ENCODE measurements at places on chromosomes 5 and 9. TPM values are rescaled to one million over a fixed set of nuclear protein-coding genes. Genes with fewer than 3 reads are reported as not detected.

DBN1 gene
- 269 TPM for total RNA-seq

DNA sequence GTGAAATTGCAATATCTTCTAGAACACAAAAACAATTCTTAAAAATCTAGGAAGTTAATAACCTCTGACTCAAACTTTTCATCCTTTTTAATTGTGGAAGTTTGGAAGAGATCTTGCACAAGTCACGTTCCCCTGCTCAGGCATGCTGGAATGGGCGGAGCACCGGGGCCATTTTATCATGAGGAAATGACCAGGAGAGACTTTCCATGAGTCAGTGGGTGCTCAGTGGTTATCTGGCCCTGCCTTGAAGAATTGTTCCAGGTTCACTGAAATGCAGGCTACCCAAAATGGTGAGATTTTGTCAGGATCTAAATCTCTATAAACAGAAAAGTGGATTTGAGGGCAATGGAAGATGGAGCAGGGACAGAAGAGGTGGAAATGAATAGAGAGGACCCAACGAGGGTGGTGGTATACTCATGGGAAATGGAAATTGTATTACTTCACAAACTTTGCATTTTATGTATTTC lies 61.2 kb downstream of the FYB1 start:
- no peak for DNase-seq

GRCh38 chr5:33153372-33153771 lies 287.4 kb upstream of the TARS1 start:
- no peak for DNase-seq

NFX1 gene
- 30.9 TPM for total RNA-seq

DNA sequence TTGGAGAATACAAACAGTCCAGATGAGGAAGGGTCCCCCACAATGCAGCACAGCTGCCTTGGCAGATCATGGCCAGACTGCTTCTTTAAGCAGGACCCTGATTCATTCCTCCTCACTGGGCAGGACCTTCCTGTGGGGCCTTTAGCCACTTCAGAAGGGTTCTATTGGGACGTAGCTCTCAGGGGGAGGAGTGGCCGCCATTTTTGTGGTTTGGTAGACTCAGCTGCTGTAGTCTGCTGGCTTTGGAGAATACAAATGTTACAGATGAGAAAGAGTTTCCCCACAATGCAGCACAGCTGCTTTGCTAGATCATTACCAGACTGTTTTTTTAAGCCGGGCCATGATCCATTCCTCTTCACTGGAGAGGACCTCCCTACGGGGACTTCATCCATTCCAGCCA lies 57.4 kb downstream of the TMEM38B start:
- DNase-seq: no peak

MARVELD2 gene
- 34.7 TPM for total RNA-seq

DNA sequence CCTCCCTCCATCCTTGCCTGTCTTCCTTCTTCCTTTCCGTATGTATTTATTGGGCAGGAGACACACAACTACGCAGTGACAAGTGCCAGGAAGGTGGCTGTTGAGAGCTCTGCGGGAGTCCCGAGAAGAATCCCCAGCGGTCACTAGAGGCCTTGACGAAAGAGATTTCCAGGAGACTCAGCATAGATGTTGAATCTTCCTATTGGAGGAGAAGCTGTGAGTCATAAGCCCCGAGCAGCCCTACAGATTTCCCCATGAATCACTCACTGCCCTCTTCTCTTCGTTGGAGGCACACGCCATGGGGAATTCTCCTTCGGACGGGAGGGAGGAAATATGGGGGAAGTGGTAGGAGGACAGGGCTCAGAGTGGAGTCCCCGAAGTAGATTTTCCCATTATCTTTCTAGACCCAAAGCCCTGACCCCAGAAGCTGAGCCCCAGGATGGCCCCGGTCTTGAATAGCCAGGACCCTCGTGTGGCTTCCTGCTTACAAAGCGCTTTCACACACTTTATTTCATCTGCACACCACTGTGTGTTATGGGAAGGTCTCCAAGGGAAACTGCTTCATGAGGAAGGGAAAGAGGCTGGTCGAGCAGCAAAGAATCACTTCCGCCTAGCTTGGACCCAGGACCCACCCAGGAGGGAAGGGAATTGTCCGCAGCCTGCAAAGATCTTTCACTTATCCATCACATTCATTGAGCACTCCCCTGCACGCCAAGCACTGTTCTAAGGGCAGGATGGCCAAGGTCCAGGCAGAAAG lies 12.7 kb downstream of the DUSP1 start:
- no peak for DNase-seq

DNA sequence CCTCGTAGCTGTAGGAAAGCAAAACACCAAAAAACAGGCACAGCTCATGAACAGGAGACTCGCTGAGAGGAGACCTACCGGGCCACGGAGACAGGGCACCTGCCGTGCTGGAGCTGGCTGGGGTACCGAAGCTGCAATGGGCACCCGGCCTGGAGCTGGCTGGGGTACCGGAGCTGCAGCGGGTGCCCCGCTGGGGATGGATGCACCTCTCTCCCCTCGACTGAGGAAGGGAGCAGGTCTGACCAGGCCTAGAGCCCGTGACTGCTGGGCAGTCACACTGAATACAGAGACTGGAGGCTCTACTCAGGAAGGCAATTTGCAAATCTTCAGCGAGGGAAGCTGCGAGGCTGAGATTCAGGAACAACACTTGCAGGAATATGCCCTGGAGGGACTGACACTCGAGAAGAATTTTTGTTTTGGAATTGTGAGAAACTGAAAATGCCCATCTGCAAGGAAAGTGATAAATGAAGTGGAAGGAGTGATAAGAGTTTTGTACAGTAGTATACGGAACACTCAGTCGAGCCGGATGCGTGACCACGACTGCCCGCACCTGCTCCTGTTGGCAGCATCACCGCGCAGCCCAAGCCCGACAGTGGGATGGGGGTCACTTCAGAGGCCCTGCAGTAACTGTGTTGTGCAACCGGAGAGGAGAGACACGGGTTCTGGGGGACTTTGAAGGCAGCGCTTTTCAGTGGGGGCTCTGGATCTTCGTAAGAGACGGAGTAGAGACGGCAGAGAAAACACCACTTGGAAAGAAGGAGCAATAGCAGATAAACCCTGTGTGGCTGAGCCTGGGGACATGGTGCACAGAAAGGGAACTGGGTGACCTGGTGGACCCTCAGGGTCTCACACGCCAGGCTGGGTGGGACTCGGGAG lies 27.9 kb upstream of the LPCAT1 start:
- DNase-seq: no peak

OBP2B gene
- total RNA-seq: not detected

BAG1 gene
- total RNA-seq: 48.2 TPM

DNA sequence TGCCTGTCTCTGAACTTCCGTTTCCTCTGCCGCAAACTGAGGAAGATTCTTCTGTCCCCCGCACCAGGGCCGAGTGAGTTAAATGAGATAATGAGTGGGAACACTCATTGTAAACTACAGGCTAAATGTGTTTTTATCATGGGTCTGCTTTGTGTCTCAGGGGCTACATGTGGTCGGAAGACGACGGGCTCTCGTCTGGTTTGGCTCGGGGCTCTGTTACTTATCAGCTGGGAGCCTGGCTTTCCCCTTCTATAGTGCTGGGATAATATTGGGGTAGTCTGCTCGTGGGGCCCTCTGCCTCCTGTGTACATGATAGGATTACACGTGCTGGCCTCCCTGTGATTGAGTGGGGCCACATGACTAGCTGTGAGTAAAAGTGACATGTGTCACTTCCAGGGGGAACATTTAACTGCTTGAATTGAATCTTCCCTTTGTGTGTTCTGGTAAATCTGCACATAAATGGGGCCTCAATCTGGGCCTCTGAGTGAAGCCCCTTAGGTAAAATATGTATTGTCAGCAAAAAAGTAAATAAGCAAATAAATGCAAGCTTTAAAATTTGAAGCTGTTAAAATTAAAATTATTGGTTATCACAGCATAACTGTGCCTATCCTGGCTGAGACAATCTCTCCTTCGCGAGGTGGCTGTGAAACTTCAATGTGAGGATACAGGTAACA lies 86.9 kb upstream of the SH3PXD2B start:
- DNase-seq: no peak
